ENCODE measurements at places on chromosomes 16 and 17.

DNA sequence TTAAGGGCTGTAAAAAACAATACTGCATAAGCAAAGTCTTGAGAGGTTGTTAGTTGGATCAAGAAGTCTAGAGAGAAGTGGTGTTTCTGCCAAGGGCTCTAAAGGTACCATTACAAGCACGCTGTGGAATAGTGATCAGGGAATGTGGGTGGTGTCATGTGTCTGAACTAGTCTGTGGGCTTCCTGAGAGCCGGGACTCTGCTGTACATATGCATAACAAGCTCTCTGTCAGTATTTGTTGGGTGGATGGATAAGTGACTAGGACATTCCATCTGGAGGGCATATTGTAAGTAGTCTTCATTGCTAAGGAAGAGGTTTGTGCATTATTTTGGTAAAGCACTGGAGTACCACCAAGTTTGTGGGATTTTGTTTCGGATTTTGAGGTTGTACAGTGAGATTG, 209.5 kb downstream of the LGALS9B start:
- no peak for DNase-seq

DNA sequence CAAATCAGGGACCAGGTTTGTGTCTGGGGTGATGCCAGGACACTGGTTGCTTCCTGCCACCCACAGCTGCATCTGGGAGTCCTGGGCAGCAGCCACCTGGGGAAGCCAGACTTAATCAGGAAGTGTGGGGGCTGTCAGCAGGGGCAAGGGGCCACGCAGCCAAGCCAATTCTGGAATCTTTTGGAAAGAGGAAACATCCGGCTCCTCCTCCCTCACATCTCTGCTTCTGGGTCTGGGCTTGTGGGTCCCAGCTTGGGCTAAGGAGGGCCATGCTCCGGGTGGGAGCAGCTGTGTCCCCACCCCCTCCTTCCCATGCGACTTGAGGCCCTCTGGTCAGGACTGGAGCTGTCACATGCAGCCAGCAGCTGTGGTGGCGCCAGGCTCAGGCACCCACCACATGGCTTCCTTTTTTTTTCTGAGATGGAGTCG, 37.0 kb upstream of the CCDC182 start:
- DNase-seq = no peak

DNA sequence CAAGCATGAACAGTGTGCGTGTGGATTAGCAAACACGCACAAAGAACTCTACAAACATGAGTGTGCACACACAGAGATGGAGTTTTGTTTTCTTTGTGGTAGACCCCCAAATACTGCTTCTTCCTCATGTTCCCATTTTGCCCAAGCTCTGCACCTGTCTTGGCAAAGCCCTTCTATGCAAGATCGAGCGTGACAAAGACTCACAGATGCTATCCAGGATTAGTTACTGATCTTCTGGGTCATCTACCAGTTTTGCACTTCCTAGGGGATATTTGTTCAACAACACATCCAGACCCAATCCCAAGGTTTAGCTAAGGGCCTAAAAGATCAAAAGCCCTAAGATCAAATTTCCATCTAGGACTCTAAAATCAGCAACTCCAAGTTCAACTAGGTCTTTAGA, 16.0 kb downstream of the LRRC36 start:
- no peak for DNase-seq

GRCh38 chr16:3074860-3075522, 9.6 kb downstream of the IL32 start:
- DNase-seq = no peak

- DNase-seq = no peak
Observed at GRCh38 chr16:17448640-17449638, 21.8 kb downstream of the XYLT1 start.

GRCh38 chr17:15216481-15216880, 48.6 kb downstream of the PMP22 start:
- no peak for DNase-seq

DNA sequence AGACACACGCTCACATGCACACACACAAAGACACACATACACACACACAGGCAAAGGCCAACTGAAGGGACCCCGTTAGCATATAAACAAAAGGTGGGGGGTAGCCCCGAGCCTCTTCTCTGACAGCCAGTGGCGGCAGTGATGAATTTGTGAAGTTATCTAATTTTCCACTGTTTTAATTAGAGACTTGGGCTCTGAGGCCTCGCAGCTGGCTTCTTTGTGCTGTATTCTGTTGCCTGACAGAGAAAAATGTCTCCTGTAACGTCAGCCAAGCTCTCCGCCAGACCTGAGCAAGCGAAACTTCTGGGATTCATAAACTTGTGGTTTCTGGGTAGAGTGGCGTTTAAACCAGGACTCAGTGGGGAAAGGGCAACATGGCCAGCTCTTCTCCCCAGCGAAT, 113.9 kb upstream of the FOXF1 start:
- DNase-seq = no peak

- DNase-seq = no peak
Observed at GRCh38 chr17:40616592-40616991, 31.0 kb downstream of the SMARCE1 start.

DNA sequence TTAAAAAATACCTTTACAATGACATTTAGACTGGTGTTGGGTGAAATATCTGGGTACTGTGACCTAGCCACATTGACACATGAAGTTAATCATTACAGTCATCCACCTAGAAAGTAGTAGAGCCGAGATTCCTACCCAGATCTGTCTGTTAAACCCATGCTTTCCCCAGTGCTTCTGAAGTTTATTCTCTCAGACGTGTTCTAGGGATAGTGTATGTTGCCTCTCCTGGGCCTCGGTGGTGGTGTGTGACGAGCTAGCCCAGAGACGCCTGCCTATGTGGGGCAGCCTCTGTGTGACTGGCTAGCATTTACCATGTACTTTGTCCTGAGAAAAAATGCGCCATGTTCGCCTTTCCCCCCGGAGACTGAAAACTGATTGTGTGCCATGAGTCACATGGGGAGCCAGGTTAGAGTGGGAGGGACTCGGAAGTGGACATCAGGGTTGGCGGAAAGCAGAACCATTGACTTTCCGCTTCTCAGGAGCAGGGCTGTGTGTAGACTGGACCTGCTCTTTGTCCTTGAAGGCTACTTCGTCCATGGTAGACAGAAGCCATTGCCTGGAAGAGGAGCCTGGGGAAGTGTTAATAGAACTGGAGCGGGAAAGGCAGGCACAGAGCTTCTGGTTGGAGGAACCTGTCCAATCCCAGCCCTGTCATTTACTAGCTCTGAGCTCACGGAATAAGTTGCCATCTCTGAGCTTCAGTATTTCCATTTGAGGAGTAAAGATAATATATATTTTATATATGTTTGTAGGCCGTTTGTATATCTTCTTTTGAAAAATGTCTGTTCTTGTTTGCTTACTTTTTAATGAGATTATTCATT, 235.5 kb downstream of the SNX29 start:
- DNase-seq = no peak

DNA sequence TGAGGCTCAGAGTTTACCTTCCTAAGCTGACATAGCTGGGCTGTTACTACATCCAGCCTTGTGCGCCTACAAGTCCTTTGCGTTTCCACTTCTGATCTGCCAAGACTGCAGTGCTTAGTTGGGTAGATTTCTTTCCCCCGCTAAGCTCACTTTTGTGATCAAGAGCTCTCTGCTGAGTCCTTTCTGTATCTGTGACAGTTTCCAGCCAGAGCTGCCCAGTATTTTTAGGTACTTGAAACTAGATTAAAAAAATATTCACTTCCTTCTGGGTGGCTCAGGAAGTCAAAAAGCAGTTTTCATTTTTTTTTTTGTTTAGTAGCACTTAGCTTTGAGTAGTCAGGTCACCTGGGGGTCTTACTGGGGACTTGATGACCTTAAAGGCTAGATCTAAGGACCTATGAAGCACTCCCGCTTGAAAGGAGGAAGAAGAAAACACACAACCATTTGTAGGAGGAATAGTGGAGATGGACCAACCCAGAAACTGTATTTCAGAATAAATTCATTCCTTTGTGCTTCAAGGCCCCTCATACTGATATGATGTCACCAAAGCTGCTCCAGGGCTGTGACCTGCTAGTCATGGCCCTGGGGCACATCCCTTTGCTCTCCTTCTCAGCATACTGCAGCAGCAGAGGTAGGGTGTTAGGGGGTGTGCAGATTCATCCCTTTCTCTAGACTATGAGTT, 75.6 kb upstream of the HNF1B start:
- DNase-seq = no peak

DNA sequence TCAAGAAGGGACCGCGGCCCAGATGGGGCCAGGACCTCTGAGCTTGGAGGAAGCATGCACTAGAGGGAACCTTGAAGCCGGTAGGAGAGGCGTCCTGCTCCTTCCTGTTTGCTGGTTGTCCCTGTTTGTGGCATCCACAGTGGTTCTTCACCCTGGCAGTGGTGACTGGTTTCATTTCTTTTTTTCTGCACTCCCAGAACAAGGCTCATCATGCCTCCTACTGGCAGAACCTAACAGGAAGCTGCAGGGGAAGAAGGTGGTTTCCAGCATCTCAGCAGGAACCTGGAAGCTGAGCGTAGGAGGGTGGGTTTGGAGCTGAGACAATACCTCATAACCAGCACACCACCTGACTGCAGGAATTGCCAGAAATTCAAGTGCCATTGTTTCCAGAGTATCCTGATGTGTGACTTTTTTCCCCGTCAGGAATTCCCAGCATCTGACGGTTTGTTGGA, 5.8 kb downstream of the TMEM231 start:
- no peak for DNase-seq

DNA sequence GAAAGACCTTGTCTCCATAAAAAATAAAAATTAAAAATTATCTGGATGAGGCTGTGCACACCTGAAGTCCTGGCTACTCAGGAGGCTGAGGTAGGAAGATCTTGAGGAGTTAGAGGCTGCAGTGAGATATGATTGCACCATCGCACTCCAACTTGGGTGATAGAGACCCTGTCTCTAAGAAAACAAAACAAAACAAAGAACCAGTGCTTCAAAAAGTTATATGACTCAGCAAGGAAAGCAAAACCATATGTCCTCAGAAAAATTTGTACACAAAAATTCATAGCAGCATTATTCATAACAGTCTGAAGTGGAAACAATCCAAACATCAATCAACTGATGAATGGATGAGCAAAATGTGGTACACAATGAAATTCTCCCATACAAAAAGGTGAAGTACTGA, 48.9 kb downstream of the SLFN5 start:
- no peak for DNase-seq

DNA sequence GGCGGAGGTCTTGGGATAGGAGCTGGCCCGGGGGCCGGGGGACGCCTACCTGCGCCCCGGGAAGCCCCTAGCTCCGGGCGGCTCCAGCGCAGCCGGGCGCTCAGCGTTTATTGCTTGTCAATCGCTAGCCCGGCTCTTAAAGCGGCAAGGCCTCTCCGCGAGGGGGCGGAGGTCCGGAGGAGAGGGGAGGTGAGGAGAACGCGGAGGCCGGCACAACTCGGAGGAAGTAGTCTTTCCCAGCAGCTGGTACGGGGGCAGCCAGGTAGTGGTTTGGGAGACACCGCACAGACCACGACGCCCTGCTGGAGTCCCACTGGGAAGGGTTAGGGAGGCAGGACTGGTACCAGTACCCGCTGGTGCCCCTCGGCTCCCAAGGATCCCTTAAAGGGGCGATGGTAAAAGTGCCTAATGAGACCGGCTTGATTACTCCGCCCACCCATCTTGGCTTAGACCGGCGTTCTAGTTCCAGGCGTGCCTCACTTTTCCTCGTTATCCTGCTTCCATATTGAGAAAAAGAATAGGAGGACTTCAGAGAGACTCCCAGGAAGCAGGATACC, at the start of gene MPP2:
TSS of gene MPP2 (minus strand) at position 112 of the 557 bp plus-strand sequence. CDS start 3,076 bp downstream, outside the sequence.
- peak; percentile 64 for DNase-seq

DNA sequence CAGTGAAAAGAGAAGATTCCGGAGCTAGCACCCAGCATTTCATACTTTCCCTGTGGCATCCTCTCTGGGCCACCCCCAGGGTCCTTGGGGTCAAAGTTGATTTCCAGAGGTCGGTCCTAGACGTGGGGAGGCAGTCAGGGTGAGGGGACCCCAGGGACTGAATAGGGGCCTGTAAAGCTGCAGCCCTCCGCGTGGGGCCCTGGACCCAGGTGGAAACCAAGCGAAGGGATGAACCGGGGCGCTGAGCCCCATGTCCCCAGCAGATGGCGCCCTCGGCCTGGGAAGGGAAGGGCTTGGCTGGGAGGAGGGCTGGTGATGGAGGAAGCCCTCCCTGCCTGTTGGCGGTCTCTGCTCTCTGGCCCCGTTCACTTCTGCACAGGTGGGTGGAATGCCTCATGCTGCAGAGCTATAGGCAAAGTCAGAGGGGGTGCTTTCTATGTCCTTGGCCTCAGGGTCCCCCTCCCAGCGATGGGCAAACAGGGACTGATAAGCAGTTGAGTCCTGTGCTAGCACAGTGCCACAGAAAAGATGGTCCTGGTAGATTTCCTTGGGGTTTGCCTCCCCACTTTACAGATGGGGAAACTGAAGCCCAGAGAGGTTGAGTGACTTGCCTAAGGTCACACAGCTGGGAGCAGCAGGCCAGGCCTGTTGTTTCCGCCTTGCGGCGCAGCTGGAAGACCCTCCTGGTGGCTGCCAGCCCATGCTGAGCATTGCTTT, 163.4 kb upstream of the CIBAR2 start:
- peak; percentile 35 for DNase-seq

- peak; percentile 12 for DNase-seq
Observed at GRCh38 chr16:22161999-22162655, at the start of gene SDR42E2. TSS of gene SDR42E2 (plus strand) at chr16:22162506. CDS start at chr16:22165583, 3,077 bp downstream.

DNA sequence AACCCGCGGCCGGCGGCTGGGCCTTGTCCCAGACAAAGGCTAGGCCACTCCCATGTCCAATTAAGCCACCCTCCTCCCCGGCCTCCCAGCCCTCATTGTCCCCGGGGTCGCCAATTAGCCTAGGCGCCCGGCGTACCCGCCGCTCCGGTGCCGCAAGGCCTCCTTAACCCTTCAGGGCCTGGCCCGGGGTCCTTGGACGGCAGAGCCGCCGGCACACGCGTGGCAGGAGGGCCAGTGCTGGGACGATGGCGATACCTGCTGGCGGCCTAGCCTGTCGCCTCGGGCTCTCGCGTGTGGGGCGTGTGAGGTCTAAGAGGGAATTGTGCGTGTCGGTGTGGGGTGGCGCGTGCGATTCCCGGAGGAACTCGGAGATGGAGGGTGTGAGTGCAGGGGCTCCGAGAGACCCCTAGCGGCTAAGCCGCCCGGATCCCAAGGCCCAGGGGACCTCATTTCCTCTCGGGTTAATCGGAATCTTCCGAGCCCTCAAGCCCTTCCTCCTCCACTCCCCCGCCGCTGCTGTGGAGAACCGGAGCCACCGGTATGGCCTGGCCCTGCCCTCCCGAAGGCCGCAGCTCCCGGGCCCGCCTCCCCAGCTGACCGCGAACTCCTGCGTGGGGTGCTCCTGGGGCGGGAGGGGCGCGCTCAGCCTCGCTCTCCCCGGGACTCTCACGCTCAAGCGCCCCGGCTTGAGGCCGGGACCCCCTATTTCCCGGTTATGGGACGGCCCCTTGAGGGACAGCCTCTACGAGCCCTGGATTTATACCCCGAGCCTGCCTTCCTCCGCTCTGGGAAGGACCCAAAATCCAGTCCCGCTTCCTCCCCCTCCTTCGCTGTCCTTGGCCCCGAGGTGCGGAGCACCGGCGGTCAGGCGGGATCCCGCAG, 11.9 kb downstream of the TBX2 start:
- DNase-seq = no peak

GRCh38 chr17:49965524-49965909, 3.5 kb upstream of the DLX4 start:
- no peak for DNase-seq

- DNase-seq = no peak
Observed at GRCh38 chr17:1648173-1648962, 1.3 kb downstream of the RILP start.

GRCh38 chr17:50818921-50819657, 16.3 kb upstream of the WFIKKN2 start:
- DNase-seq = no peak

GRCh38 chr17:34619687-34620217, 40.4 kb downstream of the TMEM132E start:
- peak; percentile 75 for DNase-seq

- DNase-seq = no peak
Observed at GRCh38 chr17:83053021-83053681, 26.3 kb upstream of the METRNL start.

GRCh38 chr17:44014133-44014436, 678 bp downstream of the TMEM101 start:
- DNase-seq = no peak
